ENCODE measurements at places on chromosomes 13 and 19.

- DNase-seq = no peak
These were observed 15.9 kb upstream of the CEACAM1 start for GRCh38 chr19:42544146-42544545.

DNA sequence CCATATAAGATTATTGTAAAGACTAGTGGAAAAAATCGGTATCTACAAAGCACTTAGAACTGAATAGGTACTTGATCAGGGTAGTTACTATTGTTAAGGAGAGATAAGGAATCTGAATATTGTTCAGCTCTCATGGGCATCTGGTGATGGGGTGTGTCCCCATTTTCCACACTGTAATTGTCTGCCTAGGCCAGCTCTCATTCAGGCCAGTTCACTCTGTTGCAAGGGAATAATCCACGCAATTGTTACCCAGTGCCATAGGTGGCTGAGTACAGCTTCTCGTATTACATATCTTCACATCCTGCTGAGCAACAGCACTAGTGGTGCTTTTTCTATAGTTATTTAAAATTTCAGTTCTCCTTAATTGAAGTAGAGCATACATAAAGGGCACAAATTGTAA lies 45.6 kb upstream of the C13orf42 start:
- no peak for DNase-seq

DNA sequence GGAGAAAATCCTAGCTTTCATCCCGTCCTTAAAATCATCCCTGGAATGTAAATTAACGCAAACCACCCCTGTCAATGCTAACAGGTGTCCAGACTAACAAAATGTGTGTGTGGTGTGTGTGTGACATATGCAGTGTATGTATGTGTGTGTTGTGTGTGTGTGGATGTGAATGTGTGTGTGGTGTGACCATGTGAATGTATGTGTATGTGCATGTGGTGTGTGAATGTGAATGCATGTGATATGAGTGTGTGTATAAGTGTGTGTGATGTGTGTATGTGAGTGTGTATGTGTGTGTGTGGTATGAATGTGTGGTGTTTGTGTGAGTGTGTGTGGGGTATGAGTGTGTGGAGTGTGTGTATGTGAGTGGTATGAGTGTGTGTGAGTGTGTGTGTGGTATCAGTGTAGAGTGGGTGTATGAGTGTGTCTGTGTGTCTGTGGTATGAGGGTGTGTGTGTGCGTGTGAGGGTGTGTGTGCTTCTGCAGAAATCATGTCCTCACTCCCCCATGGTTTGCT lies 190.8 kb downstream of the TEX29 start:
- no peak for DNase-seq

GRCh38 chr13:100597253-100597652 lies 8.7 kb upstream of the GGACT start:
- no peak for DNase-seq

- DNase-seq = no peak
These were observed 146.7 kb downstream of the ATP8A2 start for GRCh38 chr13:25518441-25518840.

DNA sequence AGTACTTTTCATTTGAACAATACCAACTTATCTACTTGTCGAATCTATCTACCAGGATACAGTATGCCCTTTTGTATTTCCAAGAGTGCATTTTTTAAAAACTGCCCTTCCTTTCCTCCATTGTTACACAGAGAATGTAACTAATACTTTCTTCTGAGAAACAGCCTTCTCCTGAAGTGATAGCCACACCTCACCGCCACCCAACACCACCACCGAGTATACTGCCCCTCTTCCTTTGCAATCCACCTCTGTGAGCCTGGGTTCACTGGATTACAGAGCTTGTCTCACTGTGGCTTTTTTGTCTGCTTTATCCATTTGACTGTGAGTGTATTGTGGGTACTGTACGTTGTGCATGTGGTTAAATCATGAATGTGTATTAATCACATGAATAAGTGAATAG lies 305.4 kb downstream of the KLF12 start:
- DNase-seq = no peak

DNA sequence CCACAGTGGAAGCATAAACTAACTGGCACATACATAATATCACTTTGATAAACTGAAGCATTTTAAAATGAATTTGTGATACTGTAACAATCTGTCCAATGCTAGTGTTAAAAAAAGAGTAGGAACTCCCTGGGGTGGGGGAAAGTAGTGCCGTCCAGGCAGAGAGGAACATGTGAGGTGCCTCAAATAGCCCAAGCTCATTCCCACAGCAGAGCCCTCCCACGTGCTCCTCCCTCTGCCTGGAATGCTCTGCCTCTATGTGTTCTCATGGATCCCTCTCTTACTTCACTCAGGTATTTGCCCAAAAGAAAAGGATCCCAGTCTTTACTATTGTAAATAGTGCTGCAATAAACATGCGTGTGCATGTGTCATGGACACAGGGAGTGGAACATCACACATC lies 188.1 kb downstream of the NHLRC3 start:
- DNase-seq = no peak

DNA sequence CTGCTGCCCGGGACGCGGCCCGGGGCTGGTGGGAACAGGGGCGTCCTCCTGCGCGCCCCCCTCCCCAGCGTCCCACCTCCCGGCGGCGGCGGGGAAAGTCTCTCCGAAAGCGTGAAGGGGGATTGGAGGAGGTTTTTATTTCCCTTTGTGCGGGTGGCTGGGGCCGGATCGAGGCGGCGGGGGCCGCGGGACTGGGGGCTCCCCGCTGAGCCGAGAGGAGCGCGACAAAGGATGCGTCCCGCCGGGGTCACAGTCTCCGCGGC lies 132 bp downstream of the SHD start:
- no peak for DNase-seq

- no peak for DNase-seq
These were observed 1362.8 kb downstream of the SLITRK5 start for GRCh38 chr13:89034015-89034414.

- DNase-seq = no peak
These were observed 116.0 kb downstream of the ZNF536 start for GRCh38 chr19:30488191-30488590.

GRCh38 chr13:113367771-113368170 lies 3.8 kb upstream of the GRTP1 start:
- DNase-seq = no peak

GRCh38 chr13:47146991-47147811 lies 250.3 kb upstream of the HTR2A start:
- peak; percentile 25 for DNase-seq

DNA sequence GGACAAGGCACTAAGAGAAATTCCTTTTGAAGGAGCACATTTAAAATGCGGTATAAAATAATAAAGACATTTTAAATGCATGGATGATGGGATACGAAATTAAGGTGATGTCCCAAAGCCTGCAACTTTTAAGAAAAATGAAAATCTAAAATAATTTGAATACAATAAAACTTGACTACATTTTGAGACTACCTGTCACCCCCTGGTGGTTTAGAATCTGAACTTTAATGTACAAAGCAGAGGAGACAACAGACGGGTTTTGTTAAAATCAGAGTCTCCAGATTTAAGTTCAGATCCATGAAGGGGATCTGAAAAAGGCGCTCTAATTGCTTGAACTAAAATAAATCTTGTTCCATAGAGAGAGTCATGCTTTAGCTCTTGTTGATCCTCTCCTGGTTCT lies 1129.3 kb upstream of the PCDH20 start:
- no peak for DNase-seq

- no peak for DNase-seq
These were observed 2.9 kb upstream of the MAP1S start for GRCh38 chr19:17716309-17716929.

- no peak for DNase-seq
These were observed 74.7 kb upstream of the TEX29 start for GRCh38 chr13:111245576-111246384.

GRCh38 chr13:23898101-23898500 lies 799 bp upstream of the C1QTNF9B start:
- DNase-seq = no peak

DNA sequence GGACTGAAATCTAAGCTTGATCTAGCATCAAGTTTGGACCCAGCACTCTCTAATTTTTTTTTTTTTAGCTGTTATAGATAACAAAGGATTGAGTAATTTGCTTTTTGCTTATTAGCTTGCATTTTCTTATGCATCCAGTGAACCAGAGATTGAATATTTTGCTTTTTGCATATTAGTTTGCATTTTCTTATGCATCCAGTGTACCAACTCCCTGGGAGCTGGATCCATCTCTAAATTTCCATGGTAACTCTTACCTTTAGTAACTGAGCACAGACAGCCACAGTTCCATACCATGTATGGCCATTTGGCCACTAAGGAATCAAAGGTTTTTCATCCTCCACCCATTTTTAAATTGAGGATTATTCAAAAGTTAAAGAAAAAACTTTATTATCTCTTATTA lies 8.7 kb upstream of the ZNF548 start:
- DNase-seq = no peak

- DNase-seq = no peak
These were observed 42.8 kb downstream of the TRPM4 start for GRCh38 chr19:49200238-49200862.

- no peak for DNase-seq
These were observed 7.0 kb upstream of the TSC22D1 start for GRCh38 chr13:44583137-44583536.

DNA sequence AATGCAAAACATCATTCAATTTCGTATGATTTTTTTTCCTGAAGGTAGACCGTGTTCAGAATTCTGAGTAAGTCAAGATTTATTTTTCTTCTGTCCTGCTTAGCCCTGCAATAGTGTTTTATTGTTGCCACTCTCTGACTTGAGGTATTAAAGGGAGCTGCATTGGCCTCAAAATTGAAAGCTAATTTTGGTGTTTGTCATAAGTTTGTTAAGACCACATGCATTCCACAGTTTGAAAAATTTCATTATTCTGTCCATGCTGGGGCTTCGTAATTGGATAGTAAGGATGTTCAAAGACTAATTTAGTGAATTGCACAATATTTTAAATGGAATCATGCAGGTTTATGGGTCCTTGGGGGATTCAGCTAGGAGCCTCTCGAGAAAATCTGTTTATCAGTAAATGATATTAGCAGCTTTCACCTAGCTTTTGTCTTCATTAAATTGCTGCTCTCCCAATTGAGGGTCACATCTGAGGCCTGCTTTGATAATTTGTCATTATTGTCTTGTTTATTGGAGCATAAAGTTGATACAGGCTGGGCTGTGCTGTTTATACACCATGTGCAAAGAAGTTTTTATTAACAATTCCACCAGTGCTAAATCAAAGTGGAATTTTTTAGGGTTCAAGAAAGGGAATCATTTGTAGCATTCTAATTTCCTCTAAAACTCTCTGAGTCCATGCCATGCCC lies 339.8 kb upstream of the OBI1 start:
- no peak for DNase-seq

GRCh38 chr13:66879988-66880387 lies 350.1 kb downstream of the PCDH9 start:
- DNase-seq = no peak

DNA sequence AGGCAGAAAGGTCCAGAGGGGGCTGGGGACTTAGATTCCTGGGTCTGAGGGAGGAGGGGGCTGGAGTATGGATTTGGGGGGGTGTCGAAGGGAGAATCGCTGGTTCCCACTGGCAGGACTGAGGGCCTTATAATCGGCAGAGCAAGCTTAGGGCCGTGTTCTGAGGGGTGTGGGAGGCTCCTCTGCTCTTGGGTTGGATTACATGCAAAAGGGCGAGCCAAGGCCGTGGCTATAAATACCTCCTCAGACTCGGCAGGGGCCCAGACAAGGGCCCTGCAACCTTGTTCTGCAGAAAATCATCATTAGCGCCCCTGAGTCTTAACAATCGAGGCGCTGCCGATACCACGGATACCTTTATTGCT lies 707 bp upstream of the MAMSTR start:
- DNase-seq = no peak

DNA sequence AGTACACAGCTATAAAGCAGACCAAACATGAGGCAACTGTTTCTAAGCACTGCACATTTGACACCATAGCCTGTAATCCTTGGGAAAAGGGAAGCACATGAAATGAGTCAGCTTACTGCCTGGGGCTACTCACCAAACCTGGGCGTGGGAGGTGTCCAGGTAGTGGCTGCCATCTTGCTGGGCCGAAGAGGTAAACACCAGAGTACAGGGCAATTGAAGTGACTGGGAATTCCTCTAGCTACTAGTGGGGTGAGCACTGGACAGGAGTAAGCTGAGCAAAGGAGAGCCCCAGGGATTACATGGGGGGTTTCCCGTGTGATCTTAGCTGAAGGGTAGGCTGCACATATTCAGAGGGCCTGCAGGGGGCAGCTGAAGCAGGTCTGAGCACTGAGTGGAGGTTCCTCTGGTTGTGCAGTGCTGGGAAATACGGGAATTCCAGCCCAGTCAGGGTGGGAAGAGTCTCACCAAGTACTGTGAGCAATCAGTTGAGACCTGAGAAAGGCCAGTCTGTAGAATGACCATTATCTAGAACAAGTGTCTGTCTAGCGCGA lies 140.5 kb downstream of the SLC7A1 start:
- DNase-seq = no peak

- DNase-seq = no peak
These were observed 7.4 kb downstream of the ZNF266 start for GRCh38 chr19:9427941-9428340.

DNA sequence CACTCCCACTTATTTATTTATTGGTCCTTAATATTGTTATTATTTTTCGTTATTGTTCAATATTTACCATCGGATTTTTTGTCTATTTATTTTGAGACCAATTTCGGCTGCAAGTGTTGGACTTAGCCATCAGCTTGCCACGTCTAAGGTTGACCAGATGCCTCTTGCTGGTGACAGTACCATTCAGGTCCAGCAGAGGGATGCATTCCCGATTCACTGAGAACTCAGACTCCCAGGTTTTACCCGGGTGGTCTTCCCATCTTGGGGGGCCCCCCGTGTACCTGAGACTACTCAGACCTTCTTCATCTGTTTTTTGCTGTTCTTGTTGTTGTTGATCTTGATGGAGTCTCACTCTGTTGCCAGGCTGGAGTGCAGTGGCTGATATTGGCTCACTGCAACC lies 1435.2 kb downstream of the UQCRFS1 start:
- DNase-seq = no peak

- DNase-seq = no peak
These were observed 37.4 kb upstream of the TEX29 start for GRCh38 chr13:111282997-111283396.

- no peak for DNase-seq
These were observed 9.5 kb upstream of the WTIP start for GRCh38 chr19:34471906-34472700.

GRCh38 chr13:25371158-25371874 lies 458 bp upstream of the ATP8A2 start:
- DNase-seq = no peak

- no peak for DNase-seq
These were observed 21.2 kb downstream of the MISP start for GRCh38 chr19:772063-772462.
